ENCODE measurements at places on chromosomes 13 and 19.

GRCh38 chr19:16023146-16023915, 53.0 kb upstream of the TPM4 start:
- no peak for DNase-seq

DNA sequence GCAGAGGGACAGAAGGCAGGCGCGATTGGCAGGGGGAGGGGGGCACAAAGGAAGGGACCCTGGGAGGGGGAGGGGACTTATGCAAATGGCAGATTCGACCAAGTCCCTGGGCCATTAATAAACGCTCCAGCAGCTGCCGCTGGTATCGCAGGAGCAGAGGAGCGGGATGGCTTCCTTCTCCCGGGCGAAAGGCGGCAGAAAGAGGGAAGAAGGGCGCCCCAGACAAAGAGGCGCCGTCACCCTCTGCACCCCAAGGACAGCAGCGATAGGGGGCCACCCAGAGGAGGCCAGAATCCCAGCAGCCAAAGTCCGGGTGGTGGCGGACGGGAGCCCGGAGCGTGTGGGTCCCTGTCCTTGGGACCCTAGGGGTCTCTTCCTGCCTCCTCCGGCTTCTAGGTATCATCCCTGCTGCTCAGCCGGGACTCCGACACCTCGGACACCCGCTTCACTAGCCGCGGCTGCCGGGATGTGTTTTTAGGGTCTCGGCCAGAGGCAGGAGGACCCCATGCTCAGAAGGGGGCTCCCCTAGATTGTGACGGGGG, 1.9 kb downstream of the PTPRS start:
- DNase-seq = no peak

GRCh38 chr19:11446652-11447301, 11.3 kb downstream of the PRKCSH start:
- DNase-seq = no peak

DNA sequence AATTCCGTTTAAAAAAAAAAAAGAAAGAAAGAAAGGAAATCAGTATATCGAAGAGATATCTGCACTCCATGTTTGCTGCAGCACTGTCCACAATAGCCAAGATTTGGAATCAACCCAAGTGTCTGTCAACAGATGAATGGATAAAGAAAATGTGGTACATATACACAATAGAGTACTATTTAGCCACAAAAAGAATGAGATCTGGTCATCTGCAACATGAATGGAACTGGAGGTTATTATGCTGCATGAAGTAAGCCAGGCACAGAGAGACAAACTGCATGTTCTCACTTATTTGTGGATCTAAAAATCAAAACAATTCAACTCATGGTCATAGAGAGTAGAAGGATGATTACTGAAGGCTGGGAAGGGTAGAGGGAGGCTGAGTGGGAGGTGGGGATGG, 16.3 kb downstream of the ZNF565 start:
- no peak for DNase-seq

GRCh38 chr13:106118050-106118449, 417.4 kb downstream of the EFNB2 start:
- DNase-seq = no peak

DNA sequence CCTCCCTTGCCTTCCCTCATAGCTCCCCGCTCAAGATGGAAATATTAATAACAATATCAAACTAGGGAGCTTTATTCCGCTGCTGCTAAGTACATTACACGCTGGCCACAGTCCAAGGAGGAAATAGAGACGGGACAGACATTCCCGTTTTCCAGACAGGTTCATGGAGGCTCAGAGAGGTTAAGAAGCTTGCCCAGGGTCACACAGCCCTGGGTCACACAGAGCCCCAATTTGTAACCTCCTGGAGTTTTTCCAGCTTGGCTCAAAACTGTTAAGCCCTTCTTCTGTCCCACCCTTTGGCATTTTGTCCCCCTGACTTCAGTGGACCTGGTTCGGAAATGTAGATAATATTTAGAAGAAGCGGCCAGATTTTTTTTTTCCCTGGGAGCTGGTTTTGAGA, 2.0 kb downstream of the BICRA start:
- DNase-seq = no peak

DNA sequence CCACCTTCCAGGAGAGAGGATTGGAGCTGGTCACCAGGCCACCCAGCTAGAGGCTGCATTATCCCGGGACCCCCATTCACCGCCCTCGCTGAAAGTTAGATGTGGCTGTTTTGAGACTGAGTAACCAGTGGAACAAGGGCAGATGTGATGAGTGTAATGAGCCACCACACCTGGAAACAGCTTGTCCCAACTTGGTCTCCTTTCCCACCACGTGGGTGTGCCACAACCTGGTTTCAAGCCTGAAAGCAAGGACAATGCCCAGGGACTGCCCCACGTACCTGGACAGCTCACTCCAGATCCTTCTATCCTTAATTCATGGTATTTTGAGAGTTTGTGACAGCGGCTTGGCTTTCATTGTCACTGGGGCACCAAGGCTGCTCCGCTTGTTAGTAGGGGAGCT, 7.0 kb downstream of the LGI4 start:
- no peak for DNase-seq

GRCh38 chr13:23877286-23877685, 11.9 kb downstream of the MIPEP start:
- DNase-seq = no peak

Data from hindlimb muscle (tissue), 1 donor.